ENCODE measurements at places on chromosomes 2 and 18. TPM values are rescaled to one million over a fixed set of nuclear protein-coding genes. Genes with fewer than 3 reads are reported as not detected.

GRCh38 chr18:69208545-69208944 is 192.1 kb upstream of the DOK6 start:
- DNase-seq = no peak

UGT1A10 gene
- not detected for polyA plus RNA-seq

DNA sequence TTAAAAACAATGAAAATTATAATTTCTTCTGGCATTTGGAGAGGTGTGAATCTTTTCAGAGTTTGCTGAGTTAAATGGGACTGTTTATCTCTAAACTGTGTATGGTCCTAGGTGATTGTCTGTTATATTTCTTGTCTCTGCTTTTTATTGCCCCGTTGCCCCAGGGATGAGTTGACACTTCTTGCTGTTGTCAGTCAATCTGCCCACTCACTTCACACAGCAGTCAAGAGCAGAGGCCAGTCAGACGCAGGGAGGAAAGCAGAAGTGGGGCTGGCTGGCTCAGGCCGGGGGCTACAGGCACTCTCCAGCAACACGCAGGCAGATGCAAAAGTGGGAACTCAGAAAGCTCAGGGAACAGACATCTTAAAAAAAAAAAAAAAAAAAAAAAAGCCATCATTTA is 365.2 kb downstream of the CLIP4 start:
- DNase-seq = peak; percentile 1

GRCh38 chr2:138881126-138881525 is 100.9 kb upstream of the NXPH2 start:
- DNase-seq = no peak

- DNase-seq = no peak
Measured at GRCh38 chr18:49340446-49340845, 120.0 kb downstream of the DYM start.

DNA sequence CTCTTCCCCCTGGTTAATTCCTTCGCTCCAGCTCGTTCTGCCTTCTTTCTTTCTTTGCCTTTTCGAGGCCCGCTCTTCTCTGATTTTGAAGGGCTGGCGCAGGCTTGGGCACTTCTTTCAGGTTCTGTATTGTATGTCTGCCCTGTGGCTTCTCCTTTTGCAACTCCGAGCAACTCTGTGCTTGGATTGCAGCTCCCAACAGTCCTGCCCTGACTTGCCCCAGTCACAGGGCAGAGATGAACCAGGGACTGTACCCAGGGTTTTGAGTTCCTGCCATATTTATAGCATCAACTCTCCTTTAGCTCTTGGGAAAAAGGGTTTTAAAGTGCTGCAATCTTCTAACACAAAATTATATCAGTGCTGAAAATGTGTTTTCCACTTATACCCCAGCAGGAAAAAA is 31.1 kb upstream of the CD8A start:
- no peak for DNase-seq

GRCh38 chr2:232341739-232342126 is 36.8 kb upstream of the ALPP start:
- DNase-seq = no peak

CTLA4 gene
- polyA plus RNA-seq = 0.21 TPM

DNA sequence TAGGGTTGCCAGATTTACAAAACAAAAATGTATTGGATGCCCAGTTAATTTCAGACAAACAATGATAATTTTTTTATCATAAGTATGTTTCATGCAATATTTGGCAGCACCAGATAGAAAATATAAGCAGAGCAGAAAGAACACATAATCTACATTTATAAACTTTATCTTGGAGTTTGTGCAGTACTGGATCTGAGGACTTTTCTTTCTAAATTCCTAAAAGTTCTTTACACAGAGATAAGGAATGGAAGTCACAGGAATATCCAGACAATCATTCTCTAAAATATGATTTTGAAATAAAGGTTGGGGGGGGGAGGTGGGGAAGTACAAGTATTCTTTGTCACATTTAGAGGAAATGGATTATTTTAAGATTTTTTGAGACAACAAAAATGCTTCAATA is 28.8 kb upstream of the MC4R start:
- peak; percentile 4 for DNase-seq
